ENCODE measurements at places on chromosomes 2 and 18.
A peak's percentile ranks its signal among the peaks of the same experiment; 100 is the strongest.

GRCh38 chr2:168849610-168850009 is 40.6 kb downstream of the SPC25 start:
- peak; percentile 58 for DNase-seq

DNA sequence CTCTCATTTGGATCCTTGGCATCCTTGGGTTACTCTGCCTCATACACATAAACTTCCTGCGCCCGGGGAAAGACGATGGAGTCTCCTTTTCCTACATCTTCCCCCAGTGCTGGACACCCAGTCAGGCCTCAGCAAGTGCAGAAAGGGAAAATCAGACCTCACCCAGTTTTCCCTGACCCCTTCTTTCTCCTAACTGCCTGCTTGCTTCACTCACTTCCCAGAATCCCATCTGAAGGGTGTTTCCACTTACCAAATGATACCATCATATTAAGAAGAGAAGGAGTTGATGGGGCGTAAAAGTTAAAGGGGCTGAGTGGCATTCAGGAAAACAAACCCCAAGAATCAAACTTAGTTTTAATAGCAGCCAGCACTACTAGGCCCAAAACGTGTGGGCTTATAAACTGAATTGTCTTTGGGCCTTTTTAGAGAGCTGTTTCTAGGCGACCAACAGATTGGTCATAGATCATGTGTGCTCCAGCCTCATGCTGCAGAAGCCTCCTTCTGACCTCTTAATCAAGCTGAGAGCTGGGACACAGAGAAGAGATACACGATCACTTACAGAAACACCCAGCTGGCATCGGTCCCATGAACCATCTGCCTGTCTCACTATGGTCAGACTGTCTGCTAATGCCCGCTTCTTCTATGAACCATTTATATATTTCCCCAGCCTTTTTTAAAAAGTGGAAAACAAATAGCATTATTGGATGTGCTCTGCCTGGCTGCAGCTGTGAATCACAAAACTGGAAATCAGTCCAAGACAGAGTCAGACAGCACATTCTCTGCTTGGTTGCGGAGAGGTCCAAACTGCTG is 165.7 kb upstream of the SLC14A2 start:
- peak; percentile 6 for DNase-seq

GRCh38 chr18:48605408-48605845 is 66.6 kb downstream of the CTIF start:
- DNase-seq: peak; percentile 43

DNA sequence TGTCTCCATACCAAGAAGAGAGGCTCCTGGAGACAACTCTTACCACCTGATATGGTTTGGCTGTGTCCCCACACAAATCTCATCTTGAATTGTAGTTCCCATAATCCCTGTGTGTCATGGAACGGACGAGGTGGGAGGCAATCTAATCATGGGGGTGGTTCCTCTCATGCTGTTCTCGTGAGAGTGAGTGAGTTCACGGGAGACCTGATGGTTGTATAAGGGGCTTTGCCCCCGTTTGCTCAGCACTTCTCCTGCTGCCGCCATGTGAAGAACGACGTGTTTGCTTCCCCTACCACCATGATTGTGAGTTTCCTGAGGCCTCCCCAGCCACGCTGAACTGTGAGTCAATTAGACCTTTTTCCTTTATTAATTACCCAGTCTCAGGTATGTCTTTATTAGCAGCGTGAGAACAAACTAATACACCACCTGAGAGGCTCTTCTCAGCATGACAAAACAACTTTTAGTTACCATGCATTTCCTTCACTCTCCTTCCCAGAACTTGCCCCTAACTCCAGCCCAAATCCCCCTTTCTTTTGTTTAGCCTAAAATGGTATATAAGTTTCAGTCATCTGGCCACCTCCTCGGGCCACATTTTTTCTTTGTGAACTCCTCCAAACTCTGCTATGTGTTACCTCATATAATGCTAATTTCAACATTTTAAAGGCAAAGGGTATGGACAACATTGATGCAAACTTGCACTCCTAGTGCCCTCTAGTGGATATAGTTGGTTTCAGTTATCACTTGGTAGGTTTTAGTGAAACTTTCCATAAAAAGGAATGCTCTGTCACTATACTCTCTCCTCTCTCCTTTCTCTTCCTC is 58.6 kb upstream of the SLC25A52 start:
- DNase-seq: peak; percentile 49

GRCh38 chr18:23495723-23496440 is 7.4 kb upstream of the RMC1 start:
- no peak for DNase-seq

GRCh38 chr2:240362216-240362755 is 73.2 kb upstream of the GPC1 start:
- no peak for DNase-seq

DNA sequence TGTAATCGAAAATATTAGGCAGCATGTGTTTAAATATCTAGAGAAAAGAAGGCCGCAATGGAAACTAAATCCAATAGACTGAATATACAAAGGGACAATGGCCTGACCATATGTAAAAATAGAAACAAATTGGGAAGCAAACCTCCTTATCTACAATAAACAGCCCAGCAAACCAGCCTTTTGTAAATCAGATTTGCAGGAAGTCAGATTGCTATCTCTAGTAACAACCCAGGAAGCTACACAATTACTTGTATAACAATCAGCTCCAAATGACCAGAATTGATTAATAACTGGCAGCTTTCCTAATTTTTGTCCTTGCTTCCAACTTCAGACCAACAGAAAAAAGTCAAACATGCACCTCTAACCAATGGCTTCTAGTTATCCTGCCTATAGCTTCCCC is 860.0 kb downstream of the CPS1 start:
- DNase-seq: no peak

DNA sequence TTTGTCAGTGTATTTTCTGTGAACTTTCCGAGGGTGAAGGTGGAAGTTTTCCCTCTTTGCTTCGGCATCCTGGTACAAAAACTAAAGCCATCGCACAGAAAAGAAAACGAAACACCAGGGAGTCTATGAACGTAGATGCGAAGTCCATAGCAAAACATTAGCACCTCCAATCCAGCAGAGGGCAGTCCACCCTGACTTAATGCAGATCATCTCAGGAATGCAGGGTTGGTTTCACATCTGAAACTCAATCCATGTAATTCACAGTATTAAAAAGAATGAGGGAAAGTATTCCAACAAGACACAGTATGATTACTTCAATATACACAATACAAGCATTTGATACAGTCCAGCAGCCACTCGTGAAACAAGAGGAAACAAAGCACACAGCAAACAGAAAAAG is 70.8 kb downstream of the RTP5 start:
- peak; percentile 16 for DNase-seq

- no peak for DNase-seq
Observed at GRCh38 chr2:151770995-151771394, 36.7 kb upstream of the NEB start.

DNA sequence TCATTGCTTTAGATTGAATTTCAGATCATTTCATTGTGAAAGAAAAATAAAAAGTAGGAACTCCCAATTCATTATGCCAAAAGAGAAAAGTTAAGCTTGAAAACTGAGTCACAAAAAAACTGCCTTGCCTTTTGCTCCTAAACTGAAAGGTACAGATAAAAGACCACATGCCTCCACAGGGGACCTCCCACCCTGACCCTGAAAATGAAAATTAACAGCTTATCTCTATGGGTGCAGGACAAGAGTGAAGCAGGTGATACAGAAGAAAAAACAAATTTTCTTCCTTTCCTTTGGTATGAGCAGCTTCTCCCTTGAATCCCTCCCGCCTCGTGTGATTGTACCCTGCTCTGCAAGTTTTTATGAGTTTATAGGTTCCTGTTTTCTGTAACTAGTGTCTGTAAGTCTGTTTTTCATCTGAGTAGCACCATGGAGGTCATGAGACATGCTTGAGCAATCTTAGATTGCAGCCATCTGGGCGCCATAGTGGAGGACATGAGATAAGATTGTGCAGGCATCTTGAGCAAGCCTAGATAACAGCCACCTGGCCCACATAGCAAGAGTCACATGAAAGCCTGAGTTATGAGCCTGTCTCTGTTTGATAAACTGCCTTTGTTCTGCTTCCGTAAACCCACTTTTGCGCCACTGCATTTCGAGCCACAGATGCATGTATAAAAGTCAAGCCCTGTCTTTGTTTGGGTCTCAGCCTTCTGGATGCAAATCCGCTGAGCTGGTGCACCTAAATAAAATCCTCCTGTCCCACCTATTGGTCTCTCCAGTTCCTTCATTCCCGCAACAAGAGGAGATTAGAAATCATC is 56.2 kb upstream of the DYNC1I2 start:
- DNase-seq: peak; percentile 31

GRCh38 chr2:43149482-43150107 is 76.8 kb downstream of the ZFP36L2 start:
- no peak for DNase-seq

- no peak for DNase-seq
Observed at GRCh38 chr2:62928015-62928414, 122.6 kb upstream of the OTX1 start.

DNA sequence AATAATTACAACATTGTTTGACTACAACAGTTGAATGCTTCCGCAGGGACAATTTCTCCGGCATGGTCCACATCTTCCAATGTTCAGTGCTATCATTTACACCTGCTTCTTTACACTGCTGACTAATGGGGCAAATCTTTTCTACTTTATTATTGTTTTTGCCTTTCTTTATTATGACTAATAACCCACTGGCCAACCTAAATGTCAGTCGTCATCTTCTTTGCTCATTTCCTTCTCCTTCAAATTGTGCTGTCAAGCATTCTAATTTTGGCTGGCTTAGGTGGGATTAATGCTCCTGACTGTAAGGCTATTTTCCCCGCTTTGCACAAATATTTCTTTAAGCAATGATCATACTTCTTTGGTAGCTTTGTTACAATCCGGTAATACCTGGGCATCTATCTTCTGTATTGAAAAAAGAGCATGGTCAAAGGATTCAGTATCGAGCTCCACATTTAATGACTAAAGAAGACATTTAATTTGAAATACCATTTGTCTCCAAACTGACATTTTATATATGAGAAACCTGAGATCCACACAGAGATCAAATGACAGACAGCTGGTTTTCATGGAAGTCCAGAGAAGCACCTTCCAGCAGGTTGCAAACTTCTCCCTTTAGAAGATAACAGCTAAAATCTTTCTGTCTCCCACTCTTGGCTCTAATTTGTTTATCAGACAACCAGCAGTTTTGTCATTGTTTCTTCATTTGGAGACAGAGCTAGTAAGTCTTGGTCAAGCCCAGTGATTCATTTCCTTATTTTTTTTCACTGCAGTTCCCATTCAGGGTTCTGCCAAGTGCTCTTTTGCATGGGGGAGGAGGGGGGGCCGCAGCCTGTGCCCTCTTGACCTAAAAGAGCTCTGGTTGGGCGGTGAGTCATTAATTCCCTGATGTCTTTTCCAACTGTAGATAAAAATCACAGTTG is 132.9 kb downstream of the SOCS6 start:
- peak; percentile 98 for DNase-seq

DNA sequence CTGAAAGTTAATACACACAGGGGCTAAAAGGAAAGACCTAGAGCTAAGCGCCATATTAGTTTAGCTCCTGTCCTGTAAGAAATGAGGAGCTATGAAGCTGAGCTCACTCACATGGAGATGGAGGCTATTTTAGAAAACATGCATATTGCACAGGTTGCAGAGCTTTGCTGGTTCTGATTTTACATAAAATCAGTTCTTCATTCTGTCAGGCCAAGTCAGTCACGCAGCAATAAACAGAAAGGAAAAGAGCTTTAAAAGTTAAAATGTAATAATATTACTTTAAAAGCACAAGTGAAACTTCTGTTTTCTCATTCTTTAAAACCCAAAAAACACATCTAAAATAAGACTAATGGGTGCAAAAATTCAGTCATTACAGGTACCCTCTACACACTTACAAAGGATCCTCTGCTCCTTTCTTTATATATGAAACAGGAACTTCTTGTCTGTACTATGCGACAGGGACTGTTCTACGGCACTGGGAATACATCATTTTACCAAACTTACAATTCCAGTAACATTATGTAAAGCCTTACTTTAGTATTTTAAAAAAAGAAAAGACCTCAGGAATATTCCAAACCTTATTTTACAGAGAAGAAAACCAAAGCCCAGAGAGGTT is 113.8 kb downstream of the THADA start:
- DNase-seq: no peak

DNA sequence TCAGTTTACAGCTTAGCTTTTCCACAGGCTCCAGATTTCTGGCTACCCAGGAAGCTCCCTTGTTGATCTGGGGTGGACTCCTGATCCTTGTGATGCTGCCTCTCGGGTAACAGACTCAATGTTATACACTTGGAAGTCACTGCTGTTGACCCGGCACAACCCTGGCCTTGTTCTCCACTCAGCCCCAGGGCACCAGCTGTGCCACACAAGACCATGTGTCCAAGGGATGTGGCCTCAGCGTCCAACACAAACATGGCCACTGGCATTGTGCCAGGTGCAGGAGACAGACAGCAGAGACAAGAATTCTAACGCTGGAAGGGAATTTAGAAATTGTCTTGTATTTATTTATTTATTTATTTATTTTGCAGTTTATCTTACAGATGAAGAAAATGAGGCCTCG is 39.0 kb upstream of the PPP4R1 start:
- DNase-seq: peak; percentile 14

- DNase-seq: peak; percentile 73
Observed at GRCh38 chr2:26982102-26982742, 11.8 kb downstream of the MAPRE3 start.

DNA sequence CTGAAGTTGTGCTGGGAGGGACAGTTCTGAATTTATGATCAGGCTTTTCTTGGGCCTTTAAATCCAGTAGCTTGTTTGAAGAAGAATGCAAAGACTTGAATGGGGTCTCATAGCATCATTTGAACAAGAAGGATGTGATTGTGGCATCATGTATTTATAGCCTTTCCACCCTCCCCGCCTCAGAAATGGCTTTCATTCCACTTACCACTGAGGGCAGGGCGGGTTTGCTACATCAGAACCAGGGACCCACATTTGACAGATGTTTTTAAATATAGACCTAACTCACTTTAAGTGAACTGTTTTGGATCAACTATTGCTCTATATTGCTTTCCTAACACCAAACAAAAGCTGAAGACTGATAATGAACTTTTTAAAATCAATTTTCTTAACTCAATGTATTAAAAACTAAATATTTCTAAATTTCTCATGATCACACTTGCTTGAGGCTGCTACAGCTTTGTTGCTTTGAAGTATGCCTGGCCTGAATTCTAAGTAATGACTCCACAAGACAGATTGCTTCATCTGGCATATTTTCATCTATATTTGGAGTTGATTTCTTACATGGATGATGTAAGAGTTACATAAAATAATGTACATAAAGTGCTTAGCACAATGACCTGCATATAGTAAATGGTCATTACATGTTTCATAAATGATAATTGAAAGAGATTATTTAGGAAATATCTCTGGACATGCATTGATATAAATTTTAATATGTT is 1552.9 kb upstream of the SLC39A10 start:
- DNase-seq: peak; percentile 18

All from iris pigment epithelial cell (primary cell).